ENCODE measurements at places on chromosomes 5 and 9. TPM values are rescaled to one million over a fixed set of nuclear protein-coding genes. Genes with fewer than 3 reads are reported as not detected.

DNA sequence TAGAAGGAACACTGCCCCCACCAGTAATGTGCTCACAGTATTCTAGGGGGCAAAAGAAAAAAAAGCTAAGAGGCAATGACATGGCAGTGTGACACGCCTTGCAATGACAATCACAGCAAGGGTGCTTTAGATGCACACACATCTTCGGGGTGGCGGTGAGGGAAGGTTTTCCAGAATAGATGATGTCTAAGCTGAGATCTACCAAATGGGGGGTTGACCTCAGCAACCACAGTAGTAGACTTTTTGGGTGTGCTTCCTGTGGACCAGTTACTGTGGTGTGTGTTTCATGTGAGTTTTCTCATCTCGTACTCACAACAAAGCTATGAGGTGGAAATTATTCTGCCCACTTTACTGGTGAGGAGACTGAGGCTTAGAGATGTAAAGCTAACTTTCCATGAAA lies 10.2 kb upstream of the IL12B start:
- no peak for DNase-seq
- H3K4me1 ChIP-seq = peaks cover 27% of the 10 kb centered on the region
- H3K27me3 ChIP-seq = no peaks in the 10 kb centered on the region
- no peak overlapping the region for H3K4me3 ChIP-seq

GRCh38 chr5:177410575-177410974 lies 1.2 kb upstream of the F12 start:
- no peak for DNase-seq
- H3K27me3 ChIP-seq = no peaks in the 10 kb centered on the region
- no peak overlapping the region for H3K4me3 ChIP-seq
- no peak overlapping the region for H3K27ac ChIP-seq
- H3K4me1 ChIP-seq = no peaks in the 10 kb centered on the region

GRCh38 chr9:32398207-32398606 lies 13.8 kb downstream of the ACO1 start:
- no peaks in the 10 kb centered on the region for H3K27me3 ChIP-seq
- DNase-seq = no peak
- no peak overlapping the region for H3K4me3 ChIP-seq
- H3K36me3 ChIP-seq = no peaks in the 10 kb centered on the region
- H3K4me1 ChIP-seq = peaks cover 12% of the 10 kb centered on the region

DNA sequence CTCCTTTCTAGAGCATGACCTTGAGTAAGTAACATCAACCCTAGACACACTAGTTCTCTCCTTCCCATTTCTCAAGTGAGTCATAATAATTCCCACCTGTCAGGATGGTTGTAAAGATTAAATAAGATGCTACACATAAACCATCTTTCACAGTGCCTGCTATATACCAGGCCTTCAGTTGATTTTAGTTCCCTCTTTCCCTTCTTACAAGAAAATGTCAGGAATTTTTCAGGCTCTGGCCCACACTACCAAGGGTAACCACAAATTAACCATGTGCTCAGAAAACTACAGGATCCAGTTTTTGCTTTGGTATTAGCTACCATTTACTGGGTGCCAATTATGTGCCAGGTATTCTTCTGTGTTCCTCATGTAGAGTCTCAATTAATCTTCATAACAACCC lies 42.7 kb upstream of the RARS1 start:
- H3K36me3 ChIP-seq = peaks cover 11% of the 10 kb centered on the region
- no peak for DNase-seq
- H3K27me3 ChIP-seq = no peaks in the 10 kb centered on the region
- H3K4me1 ChIP-seq = no peaks in the 10 kb centered on the region
- H3K4me3 ChIP-seq = no peak overlapping the region

DNA sequence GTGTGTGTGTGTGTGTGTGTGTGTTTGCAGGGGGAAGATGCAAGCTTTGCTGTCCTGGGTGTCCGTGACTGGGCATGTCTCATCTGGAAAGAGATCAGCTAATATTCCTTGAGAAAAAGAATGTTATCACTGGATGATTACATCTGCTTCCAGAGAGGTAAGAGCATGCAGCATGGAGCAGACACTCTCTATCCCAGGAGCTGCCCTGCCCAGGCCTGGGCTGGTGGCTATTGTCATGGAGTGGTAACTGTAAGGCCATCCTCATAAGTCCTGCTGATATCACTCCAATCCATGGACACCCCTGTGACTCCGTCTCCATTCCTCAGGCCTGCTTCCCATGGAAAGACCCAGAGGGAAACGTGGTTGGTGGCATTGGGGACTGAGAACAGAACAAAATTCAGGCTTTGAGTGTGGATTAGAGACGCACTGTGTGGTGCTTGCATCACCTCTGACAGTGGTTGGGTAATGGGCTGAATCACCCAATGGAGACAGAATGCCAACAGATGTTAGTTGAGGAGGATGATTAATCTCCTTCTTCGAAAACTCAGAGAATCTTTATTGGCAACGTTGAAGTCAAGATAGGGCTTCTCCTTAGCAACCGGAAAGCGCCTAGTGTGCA lies 52.0 kb upstream of the KCNIP1 start:
- no peak for DNase-seq
- H3K36me3 ChIP-seq = no peaks in the 10 kb centered on the region
- no peak overlapping the region for H3K4me3 ChIP-seq
- H3K27ac ChIP-seq = no peak overlapping the region

LCN9 gene
- total RNA-seq = not detected

HSPA4 gene
- 50.2 TPM for total RNA-seq

ABHD17B gene
- 22.4 TPM for total RNA-seq

DNA sequence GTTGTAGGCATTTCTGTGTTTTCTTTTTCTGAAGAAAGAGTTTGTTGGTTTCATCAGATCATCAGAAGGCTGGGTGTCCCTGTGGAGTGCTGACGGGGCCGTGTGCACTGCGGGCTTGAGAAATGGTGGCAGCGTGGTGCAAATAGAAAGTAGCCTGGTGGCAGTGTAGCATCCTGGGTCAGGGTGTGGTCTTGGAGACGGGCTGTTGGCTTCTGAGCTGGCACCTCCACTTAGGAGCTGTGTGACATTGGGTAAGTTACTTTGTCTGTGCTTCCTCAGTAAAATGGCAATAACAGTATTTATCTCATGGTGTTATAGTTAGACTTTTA lies 10.0 kb upstream of the NDST1 start:
- no peaks in the 10 kb centered on the region for H3K27me3 ChIP-seq
- H3K4me3 ChIP-seq = no peak overlapping the region
- peaks cover 82% of the 10 kb centered on the region for H3K4me1 ChIP-seq
- peak overlapping the region; percentile 82 for H3K27ac ChIP-seq

DNA sequence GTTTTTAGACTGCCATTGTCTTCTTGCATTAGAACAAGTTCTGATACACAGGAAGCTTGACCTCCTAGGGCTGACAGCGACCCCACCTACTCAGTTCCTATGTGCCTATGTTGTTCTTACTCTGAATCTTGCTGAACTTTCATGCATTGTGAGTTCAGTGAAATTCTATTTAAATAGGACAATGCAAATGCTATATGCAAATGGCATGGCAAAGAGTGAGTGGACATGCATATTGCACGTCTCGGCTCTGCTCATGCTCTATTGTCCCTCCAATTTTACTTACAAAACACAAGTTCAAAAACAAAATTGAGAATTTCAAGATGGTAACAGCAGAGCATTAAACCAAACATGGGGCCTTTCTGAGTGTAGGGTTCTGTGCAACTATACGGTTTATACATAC lies 5.3 kb upstream of the DCP2 start:
- H3K27ac ChIP-seq = no peak overlapping the region
- H3K36me3 ChIP-seq = no peaks in the 10 kb centered on the region
- DNase-seq = no peak
- peaks cover 18% of the 10 kb centered on the region for H3K4me1 ChIP-seq

FRRS1L gene
- 0.42 TPM for total RNA-seq
